NCI-H460 (cell line): ENCODE measurements at places on chromosomes 4 and X. TPM values are rescaled to one million over a fixed set of nuclear protein-coding genes. Genes with fewer than 3 reads are reported as not detected.

FTSJ1 gene
- total RNA-seq = 74.8 and 93.3 TPM in 2 replicates

HGFAC gene
- not detected in 2 replicates for total RNA-seq

CT45A6 gene
- not detected in 2 replicates for total RNA-seq

NKX3-2 gene
- total RNA-seq = 0.12 and 0.38 TPM in 2 replicates

PDE5A gene
- 0.17 and 0.59 TPM in 2 replicates for total RNA-seq
